ENCODE measurements at places on chromosomes 7 and 10. TPM values are rescaled to one million over a fixed set of nuclear protein-coding genes. Genes with fewer than 3 reads are reported as not detected.
A peak's percentile ranks its signal among the peaks of the same experiment; 100 is the strongest.

Gene GPNMB
- total RNA-seq, result 72.4 TPM

Gene SFTPA1
- 7.0 TPM for total RNA-seq

Gene PRTFDC1
- 12.0 TPM for total RNA-seq

Gene GATA3
- total RNA-seq, result 1.5 TPM

Gene PNLIP
- 5.4 TPM for total RNA-seq

GRCh38 chr10:31146491-31147209 is 115.0 kb upstream of the ZNF438 start:
- peak; percentile 33 for DNase-seq

DNA sequence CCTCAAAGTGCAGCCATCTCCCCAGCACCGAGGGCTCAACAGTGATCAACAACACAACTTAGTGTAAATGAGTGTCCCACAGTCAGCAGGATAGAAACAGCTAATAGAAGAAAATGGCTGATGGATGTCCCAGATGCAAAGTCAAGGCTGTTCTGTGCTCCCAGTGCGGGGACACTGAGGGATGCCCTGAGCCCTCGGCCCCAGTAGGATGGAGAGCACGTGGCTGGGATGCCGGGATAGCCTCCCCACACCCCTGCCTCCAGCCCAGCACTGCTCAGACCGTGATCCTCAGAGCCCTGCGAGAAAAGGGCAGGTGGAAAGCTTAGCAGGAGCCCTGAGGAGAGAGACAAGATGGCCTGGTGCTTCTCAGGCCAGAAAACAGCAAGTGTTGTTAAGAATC is 243.9 kb upstream of the TCERG1L start:
- DNase-seq, result no peak

GRCh38 chr10:76558996-76559891 is 1078.4 kb downstream of the KCNMA1 start:
- no peak for DNase-seq

GRCh38 chr7:2928613-2929311 is 84.7 kb upstream of the GNA12 start:
- DNase-seq, result no peak

- peak; percentile 39 for DNase-seq
Observed at GRCh38 chr10:93080350-93081046, 6.8 kb downstream of the CYP26A1 start.

Measured in mucosa of gallbladder (tissue), 1 donor.